ENCODE measurements at places on chromosomes 2 and 18.

GRCh38 chr2:47165001-47165555 is 10.0 kb upstream of the STPG4 start:
- DNase-seq: no peak

DNA sequence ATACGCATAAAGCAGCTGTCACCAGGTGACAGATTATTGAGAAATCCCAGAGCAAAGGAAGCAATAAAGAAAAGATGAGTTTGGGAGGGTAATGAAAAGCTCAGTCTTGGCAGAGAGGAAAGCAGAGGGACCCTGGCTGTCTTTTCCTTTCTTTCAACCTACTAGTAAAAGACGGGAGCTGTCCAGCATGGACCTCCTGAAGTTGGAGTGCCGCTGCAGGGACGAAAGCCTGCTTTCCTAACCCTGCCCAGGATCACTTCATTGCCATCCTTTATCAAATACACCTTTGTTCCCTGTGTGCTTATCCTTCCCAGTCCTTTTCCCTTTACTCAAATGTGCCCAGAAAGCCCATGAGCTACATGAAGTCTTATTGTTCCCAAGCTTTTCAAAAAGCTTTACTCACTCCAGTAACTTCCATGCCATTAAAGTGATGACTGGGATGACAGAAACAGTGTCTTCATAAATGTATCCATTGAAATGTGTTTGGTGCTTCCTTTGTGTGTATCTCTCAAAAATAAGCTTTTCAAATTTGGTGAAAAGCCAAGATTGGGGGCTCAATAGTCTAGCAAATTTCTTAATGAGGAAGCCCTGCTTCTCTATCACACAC is 3.7 kb upstream of the SPR start:
- DNase-seq: no peak

DNA sequence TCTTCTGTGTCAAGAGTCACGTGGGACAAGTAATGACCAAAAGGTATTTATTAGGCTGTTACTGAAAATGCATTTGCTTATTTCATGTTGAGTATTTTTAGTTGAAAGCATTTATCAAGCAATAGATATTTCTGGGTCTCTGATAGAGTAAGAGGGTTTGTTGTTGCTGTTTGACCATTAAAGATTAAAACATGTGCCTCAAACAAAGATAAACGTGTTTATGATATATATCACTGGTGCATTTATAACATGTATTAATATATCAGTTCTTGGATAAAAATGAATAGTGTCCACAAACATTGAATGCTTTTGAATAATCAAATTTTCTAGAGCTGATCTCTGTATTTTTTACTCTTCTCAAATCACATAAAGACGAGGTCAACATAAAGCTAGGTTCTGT is 467.7 kb downstream of the THSD7B start:
- DNase-seq: no peak

DNA sequence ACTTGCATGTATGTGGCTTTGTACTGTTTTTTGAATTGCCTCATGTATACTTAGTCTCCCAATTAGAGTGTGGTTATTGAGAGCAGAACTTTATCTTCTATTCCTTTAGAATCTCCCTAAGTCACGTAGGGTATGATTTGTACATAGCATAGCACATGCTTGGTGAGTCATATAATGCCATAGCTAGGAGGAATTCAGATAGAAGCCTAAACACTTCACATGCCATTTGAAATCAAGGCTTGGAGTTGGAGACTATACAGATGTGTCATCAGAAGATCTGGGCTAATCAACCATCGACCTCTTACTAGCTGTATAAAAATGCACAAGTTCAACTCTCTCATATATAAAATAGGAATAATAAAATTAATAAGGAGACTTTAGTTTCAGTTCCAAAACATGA is 222.6 kb upstream of the ST6GAL2 start:
- no peak for DNase-seq

- no peak for DNase-seq
These were observed 4.1 kb downstream of the FEV start for GRCh38 chr2:218980735-218981389.

DNA sequence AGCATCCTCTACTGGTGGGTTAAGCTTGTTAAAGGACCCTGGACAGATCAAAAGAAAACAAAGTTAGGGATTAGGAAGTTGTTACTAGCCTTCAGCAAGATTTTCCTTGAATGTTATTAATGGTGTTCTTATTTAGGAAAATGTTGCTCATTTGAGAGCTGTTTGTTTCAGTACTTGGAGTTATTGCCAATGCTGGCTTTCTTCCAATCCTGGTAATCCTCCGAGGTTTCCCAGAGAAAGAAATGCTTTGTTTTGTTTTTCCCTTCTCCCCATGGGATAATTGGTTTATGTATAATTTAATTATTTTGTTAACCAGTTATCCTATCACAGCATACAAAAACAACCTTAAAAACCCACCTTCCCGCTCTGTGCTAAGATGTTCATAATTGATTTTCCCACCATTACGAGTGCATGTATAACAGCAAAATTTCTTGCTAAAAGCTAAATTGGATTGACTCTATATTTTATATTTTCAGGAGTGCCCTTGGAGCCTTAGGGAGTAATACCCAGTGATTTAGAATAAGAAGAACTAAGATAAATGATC is 79.8 kb downstream of the MGAT5 start:
- DNase-seq: no peak

GRCh38 chr18:51013259-51013658 is 16.8 kb upstream of the SMAD4 start:
- no peak for DNase-seq

DNA sequence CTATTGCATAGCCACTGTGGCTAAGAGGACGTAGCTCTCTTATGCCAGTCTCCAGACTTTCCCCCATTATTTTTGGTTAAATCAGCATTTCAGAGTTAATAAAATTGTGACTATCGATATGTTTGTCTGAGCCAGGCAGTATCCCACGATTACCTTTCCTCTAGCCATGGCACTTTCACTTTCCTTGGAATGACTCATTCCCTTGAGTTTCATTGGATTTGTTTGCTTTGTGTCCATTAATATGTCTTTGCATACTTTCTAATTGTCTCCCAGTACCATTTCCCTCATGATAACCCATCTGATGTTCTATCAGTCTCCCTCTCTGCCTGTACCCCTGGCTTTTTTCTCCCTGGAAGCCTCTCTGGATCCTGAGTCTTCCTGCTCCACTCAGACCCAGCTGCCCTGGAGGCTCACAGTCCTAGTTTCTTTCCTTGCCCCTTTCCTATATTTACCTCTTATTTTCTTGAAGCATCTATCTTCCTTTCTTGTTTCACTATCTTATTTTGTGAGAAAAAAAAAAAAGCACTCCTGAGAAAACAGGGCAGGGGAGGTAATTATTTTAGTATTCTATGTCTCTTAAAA is 126.1 kb downstream of the MTX2 start:
- no peak for DNase-seq

DNA sequence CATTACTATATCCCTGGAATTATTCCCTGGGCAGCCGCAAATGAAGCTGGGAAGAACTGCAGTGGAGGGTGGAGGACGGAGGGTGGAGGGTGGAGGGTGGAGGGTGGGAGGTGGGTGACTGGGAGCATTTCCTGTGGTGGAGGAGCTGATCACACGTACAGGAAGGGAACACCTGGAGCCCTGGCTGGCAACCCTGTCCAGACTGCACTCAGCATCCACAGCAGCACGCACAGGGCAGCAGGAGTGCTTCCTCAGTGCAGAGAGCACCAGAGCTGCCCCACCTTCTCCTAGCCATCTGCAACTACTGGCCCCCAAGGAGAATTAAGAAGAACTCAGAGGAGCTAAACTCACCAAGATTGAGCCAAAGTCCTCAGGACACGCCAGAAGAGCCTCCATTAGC is 249.9 kb downstream of the EIPR1 start:
- no peak for DNase-seq
